ENCODE measurements at places on chromosomes 4 and X.
A peak's percentile ranks its signal among the peaks of the same experiment; 100 is the strongest.

- peak; percentile 72 for DNase-seq
These were observed 65.8 kb downstream of the RASGEF1B start for GRCh38 chr4:81405900-81406401.

DNA sequence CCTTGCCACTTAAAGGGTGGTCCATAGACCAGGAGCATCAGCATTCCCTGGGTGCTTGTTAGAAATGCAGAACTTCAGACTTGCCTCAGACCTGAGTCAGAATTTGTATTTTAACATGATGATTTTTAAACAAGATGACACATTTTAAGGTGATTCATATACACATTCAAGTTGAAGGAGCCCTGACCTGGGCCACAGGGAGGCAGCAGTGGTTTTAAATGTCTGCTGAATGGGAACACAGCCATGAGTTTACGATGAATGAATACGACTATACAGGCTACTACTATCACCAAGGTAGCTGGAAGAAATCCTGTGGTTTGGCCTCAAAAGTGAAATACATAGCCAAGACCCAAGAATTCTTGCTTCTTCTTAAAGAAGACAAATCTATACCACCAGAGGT, 2.9 kb downstream of the HDAC8 start:
- DNase-seq = no peak

GRCh38 chrX:13863324-13863723, 46.4 kb upstream of the GPM6B start:
- no peak for DNase-seq

DNA sequence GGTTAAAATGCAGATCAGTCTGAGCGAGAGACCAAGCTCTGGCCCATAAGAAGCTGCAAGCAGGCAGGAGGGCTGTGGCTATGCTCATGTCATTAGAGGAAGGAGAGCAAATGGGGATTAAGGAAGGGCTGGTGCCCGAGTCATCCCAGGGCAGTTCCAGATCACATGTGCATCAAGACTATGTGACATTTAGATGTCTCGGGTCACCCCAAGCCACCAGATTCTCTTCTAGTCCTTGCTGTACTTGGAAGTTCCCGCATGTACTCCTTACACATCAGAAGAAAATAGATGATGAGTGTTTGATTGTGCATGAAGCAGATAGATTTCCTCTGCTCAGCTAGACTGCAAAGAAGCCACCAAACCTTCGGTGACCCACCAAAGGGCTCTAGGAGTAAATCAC, 42.1 kb upstream of the KLHL34 start:
- DNase-seq = no peak

- no peak for DNase-seq
These were observed 130.0 kb downstream of the SOWAHB start for GRCh38 chr4:76767983-76768382.
